ENCODE measurements at places on chromosomes 11 and 22.
A peak's percentile ranks its signal among the peaks of the same experiment; 100 is the strongest.

GRCh38 chr22:42270176-42270509 is 310 bp downstream of the TCF20 start:
- DNase-seq = no peak

- peak; percentile 52 for DNase-seq
Measured at GRCh38 chr11:34585735-34586487, 35.0 kb upstream of the EHF start.

- peak; percentile 81 for DNase-seq
Measured at GRCh38 chr11:18384157-18384641, 10.2 kb upstream of the LDHA start.

GRCh38 chr22:46366801-46367706 is 31.5 kb downstream of the TRMU start:
- no peak for DNase-seq

DNA sequence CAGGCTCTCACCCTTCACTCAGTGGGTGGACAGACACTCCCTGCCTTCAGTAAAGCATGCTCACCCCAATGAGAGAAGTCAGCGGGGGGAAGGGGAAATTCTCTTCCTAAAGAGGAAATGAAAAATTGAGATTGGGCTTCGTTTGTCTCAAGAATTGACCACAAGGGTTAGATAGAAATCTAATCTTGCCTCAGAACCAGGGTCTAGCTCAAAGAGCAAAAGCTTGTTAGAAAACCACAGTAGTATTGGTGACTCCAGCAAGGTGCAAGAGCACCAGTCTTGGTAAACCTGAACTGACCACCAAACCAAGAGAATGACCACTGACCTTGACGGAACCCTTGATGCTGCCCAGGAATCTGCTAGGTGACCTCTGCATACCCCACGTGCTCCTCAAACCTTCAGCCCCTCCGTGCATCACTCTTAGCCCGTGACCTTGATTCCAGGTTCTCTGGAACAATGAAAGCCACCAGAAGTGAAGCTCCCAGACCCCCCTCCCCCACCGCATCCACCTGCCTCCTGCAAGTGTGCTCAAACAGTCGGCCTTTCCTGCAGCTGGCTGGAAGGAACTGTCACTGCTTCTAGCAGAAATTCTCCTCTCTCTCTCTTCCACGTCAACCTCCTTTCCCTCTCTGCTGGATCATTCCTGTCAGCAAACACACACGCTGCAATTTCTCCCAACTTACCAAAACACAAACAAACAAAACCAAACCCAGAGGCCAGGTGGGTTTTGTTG is 3.1 kb upstream of the TMA7B start:
- DNase-seq = no peak

GRCh38 chr11:19597206-19597605 is 115.4 kb upstream of the NAV2 start:
- peak; percentile 57 for DNase-seq

DNA sequence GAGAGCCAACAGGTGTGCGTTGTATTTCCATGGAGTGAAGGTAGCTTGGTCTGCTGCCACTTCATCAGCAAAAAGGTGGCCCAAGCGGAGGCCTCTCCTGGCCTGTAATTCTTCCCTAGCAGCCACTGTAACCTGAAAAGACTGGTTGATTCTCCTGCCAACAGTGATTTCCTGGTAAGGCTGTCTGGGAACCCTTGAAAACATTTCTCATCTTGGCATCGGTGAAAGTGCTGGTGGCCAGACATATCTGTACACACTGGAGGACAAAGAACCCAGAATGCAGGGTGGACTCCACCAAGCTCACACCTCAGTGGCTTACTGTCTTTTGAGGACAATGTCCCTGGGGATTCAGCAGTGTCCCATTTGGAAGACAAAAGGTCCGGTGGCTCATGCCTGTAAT is 128.0 kb downstream of the TRIM29 start:
- DNase-seq = no peak

DNA sequence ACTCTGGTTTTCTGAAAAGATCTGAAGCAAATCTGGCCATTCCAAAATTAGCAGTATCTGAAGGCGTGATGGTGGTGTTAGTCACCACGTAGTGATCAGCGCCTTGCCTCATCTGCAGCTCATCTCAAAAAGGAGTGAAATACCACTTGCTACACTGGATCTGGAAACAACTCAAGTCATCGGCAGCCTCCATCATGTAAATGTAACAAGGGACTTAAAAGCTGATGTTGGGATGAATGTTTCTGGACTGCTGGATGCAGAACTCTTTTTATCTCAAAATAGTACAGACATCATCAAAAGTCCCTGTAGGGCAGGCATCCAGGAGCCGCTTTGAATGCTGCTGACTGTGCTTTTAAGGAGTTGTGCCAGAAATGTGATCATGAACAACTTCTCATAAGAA is 14.1 kb upstream of the APLP2 start:
- no peak for DNase-seq

DNA sequence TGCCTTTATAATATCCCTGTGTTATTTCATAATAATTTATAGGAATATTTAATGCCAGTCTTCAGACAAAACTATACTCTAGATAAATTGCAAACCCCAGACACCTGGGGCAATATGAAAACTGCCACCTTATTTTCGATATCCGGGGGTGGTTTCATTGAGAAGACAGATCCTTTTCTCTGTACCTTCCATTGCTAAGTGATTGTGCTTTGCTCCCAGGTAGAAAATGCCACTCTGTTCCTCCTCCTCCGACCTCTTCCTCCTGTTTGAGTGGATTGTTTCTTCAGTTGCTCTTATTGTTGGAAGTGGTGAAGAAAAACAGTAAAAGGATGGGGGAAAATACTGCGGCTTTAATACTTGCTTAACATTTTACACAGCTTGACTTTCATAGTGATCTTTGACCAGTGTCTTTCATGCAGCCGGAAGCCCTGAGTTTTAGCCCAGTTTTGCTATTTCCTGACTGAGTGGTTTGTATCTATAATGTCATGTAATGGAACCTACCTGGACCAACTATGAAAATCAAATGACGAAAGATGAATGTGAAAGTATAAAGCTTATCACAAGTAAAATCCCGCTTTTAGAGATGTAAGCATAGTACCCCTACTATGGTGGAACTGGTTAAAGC is 5.6 kb upstream of the GRIK4 start:
- no peak for DNase-seq

DNA sequence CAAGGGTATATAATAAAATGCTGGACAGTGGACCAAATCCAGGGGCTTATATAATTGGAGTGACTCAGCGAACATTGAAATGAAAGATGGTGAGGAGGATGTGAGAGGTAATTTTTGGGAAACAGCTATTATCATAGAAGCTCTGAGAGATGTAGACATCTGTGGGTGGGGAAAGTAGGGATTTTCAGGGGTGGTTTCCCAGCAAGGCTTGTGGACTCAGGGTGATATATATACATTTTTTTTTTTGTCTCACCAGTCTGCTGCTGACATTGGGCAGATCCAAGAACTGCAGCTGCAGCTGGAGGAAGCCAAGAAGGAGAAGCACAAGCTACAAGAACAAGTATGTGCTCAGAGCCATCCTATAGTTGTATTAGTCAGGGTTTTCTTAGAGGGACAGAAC is 208.1 kb downstream of the MYO18B start:
- no peak for DNase-seq

- DNase-seq = peak; percentile 97
Measured at GRCh38 chr11:108497317-108498045, 703 bp downstream of the POGLUT3 start.

GRCh38 chr11:62394825-62395538 is 23.9 kb upstream of the SCGB1A1 start:
- peak; percentile 74 for DNase-seq

DNA sequence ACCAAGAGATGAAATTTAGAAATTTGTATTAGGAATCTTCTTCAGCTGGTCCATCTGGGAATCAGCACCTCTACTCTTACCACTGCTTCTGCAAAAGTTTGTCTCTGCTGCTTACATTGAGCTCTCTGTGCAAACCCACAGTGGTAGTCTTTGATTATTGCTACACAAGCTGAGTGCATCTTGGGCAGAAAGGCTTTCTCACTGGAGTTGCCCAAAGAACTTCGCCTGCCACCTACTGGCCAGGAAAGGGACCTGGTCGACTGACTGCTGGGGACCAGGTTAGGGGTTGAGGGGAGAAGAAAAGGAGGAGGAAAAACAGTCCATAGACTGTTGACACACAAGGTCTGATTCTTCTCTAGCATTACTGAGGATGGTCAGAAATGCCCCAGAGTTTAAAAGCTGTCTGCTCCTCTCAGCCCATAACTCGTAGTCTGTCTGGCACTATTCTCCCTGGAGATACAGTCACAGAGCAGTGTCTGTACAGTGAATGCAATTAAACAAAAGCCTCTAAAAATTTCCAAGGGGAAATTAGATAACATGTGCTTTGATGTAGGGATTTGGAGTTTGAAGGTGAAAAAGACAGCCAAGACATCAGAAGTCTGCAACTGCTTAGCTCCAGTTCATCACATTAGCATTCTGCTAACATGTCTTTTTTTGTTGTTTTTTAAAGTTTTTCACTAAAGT is 215.0 kb upstream of the CTSC start:
- peak; percentile 47 for DNase-seq

DNA sequence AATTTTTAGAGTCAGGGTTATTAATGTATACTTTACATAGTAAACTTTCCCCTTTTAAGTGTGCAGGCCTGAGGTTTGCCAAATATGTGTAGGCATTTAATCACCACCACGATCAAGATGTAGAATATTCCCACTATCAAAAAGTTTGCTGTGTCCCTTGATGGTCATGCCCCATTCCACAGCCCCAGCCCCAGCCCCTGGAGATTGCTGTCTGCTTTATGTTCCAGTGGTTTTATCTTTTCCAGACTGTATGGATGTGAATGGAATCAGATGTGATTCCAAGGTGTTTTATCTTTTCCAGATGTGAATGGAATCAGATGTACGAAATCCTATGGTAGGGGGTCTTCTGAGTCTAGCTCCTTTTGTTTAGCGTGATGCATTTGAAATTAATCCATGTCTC is 93.1 kb upstream of the B3GAT1 start:
- no peak for DNase-seq

DNA sequence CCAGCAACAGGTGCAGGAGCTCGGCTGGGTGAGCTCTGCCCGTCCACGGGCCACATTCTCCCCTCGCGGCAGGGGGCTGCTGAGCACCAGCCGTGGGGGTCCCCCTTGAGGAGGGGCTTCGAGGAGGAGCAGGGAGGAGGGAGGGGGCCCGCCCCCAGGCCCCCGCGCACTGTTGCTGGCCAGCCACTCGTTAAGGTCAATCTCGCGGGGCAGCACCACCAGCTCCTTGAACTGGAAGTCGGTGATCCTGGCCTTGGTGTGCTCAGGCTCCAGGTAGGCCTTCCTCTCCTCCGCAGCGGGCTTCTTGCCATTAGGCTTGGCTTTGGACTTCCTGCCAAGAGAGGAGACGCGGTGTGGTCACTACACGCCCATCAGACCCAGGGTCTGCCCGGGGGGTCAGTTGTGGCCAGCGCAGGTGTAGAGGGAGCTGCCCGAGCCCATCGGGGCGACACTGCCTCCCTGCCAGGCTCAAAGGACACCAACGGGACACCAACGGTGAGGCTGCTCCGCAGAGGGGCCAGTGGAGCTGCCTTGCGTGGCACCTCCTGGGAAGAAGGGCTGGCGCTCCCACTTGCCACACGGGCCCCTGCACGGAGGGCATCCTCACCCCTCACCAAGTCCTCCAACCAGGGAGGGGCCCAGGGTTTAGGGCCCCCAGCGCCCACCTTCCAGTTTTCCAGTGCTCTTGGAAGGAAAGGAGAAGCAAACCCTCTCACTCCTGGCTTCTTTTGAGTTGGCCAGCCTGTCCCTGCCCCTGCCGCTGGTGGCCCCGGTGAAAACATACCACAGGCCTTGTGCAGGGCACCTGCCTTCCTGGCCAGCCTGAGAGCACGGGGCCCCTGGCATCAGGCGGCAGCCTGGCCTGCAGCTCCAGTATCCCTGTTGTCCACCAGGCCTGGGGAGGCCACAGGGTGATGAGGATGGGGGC is 5.8 kb downstream of the MOB2 start:
- no peak for DNase-seq

GRCh38 chr22:20380486-20380885 is 13.5 kb upstream of the ZNF74 start:
- DNase-seq = no peak

- DNase-seq = no peak
Measured at GRCh38 chr22:19832476-19833108, 22.1 kb downstream of the GNB1L start.

DNA sequence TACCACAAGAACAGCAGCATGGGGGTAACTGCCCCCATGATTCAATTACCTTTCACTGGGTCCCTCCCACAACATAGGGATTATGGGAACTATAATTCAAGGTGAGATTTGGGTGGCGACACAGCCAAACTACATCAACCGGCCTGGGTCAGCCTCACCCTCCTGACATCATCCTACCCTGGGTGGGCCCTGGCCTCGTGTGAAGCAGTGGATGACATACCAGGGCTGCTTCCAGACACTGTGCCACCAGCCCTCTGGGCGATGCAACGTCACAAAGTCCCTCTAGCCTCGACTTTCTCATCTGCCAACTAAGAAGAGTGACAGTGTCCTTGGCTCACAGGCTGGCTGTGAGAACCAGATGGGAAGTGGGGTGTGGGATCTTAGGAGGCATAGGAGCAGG is 8.7 kb upstream of the TPCN2 start:
- DNase-seq = no peak

DNA sequence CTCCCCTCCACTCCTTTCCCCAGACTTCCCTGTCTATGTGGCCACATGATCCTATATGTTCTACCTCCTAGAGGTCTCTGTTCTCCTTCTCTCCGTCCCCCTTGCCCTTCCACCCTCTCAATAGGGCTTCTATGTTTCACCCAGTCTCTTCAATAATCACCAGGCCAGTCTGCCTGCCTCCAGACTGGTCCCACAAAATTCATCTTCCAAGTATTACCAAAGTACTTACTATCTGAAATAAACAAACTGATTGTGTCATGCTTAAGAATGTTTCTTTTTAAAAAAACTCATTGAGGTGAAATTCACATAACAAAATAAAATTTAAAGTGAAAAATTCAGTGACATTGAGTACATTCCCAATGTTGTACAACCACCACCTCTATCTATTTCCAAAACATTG is 44.2 kb downstream of the MTNR1B start:
- DNase-seq = no peak

GRCh38 chr11:83866655-83867054 is 580.5 kb upstream of the CCDC90B start:
- DNase-seq = no peak
